ENCODE measurements at places on chromosomes 1 and 21. TPM values are rescaled to one million over a fixed set of nuclear protein-coding genes. Genes with fewer than 3 reads are reported as not detected.

GPR61 gene
- total RNA-seq: not detected

GRCh38 chr1:13806108-13806507 is 106.1 kb downstream of the PRDM2 start:
- no peak overlapping the region for H3K4me3 ChIP-seq
- H3K27ac ChIP-seq: no peak overlapping the region
- H3K4me1 ChIP-seq: peaks cover 5% of the 10 kb centered on the region
- no peaks in the 10 kb centered on the region for H3K27me3 ChIP-seq

DNA sequence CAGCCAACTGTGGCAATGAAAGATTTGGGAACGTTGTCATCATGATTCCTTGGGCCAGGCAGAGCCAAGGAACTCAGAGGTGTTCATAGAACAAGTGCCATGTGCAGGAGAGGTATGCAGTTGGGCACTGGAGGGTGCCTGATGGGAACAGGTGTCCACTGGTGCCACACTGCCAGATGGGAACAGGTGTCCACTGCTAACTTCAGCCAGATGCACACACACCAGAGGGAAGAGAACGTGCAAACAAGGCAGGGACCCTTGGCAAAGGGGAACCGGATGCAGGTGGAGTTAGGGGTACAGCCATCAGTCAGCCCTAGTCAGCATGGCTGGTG is 13.5 kb downstream of the OLFML2B start:
- no peaks in the 10 kb centered on the region for H3K27me3 ChIP-seq
- peaks cover 4% of the 10 kb centered on the region for H3K4me1 ChIP-seq
- DNase-seq: no peak
- no peaks in the 10 kb centered on the region for H3K36me3 ChIP-seq

DNA sequence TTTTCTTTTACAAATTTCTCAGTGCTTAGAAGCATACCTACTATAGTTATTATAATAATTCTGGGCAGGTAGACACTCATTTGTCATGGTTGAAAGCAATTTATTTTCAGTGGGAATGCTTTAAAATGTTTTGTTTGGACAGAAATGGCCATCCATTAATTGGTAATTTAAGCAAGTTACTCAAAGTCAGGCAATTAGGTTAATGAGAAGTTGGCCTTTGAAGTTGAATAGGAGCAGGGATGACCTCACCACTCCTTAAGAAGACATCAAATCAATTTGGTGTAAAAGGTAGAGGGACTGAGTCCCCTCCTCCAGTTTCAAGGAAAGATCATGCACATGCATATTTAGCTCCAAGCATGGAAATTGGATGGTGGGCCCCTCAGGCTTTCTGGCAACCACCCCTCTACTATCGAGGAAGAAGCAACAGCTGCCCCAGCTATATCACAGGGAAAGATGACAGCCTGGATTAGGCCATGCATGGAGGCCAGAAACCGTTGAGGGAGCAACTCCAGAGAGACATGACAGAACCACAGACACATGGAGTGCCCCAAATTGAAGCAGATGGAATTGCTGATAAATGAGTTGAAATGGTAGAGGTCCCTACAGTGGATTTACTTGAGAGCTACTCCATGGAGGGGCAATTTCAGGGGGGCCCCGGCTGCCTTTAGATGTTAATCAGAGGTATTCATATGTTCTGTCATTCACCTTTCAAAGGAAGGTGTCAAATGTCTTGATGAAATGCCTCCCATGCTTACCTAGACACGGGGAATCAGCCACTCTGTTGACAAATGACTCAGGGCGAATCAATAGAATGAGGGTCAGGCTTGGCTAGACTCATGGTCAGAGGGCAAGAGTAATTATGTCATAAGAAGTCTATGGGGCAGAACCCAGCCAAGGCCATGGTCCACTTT is 26.7 kb downstream of the HLX start:
- no peak overlapping the region for H3K27ac ChIP-seq
- H3K4me1 ChIP-seq: no peaks in the 10 kb centered on the region
- H3K4me3 ChIP-seq: no peak overlapping the region

- H3K4me1 ChIP-seq: no peaks in the 10 kb centered on the region
- no peaks in the 10 kb centered on the region for H3K27me3 ChIP-seq
- no peaks in the 10 kb centered on the region for H3K36me3 ChIP-seq
- no peak for DNase-seq
- H3K27ac ChIP-seq: no peak overlapping the region
These were observed 111.7 kb upstream of the KCNJ6 start for GRCh38 chr21:38027901-38028498.

GRCh38 chr1:211653293-211653692 is 22.1 kb downstream of the NEK2 start:
- no peaks in the 10 kb centered on the region for H3K36me3 ChIP-seq
- no peaks in the 10 kb centered on the region for H3K27me3 ChIP-seq
- H3K4me1 ChIP-seq: no peaks in the 10 kb centered on the region
- no peak overlapping the region for H3K4me3 ChIP-seq

DNA sequence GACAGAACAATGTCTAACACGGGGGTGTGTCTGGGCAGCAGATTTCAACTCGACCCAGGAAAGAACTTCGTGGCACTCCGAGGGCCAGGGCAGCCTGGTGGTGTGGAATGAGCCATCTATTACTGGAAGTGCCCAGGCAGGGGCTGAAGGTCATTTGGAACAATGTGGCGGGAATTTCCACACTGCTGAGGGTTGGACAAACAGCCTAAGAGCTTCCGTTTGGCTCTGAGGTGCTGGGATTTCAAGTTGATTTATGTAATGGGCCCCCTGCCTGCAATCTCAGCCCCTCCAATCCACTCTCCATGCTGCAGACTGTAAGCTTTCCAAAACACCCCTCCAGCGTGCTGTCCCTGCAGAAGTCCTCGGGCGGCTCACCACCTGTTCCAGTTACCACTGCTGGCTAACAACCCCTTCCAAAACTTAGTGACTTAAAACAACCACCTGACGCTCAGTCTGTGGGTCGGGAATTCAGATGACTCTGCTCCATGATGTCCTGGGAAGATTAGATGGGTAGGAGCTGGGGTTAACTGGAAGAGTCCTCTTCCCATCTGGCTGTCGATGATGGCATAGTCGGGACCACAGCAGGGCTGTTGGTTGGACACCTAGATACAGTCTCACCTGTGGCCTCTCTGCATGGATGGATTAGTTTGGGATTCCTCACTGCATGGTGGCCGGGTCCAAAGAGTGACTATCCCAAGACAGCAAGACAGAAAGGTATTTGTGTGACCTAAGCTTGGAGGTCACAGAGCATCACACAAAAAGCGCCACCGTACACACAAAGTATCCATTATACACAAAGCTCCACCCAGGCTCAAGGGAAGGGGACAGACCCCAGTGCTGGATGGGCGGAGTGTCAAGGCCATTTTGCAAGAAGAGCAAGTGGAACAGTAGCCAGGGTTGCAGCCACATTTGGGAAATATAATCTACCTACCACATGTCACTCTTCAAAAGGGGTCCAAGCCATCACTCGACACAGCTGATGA is 89.7 kb upstream of the IFFO2 start:
- no peaks in the 10 kb centered on the region for H3K36me3 ChIP-seq
- H3K27ac ChIP-seq: no peak overlapping the region
- H3K4me3 ChIP-seq: no peak overlapping the region
- peaks cover 4% of the 10 kb centered on the region for H3K4me1 ChIP-seq
- peak; percentile 12 for DNase-seq

DNA sequence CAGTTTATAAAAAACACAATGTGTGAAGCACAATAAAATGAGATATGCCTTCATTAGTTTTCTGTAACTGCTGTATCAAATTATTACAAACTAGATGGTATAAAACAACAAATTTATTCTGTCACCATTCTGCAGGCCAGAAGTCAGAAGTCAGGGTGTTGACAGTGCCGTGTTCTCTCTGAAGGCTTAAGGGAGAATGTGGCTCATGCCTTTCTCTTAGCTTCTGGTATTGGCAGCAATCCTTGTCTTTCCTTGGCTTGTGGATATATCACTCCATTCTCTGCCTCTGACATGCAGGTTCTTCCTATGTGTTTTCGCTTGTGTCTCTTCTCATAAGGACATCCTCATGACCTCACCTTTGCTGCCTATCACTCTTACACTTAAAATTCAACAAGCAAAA is 10.1 kb downstream of the NEK7 start:
- H3K4me3 ChIP-seq: no peak overlapping the region
- H3K27ac ChIP-seq: no peak overlapping the region
- no peaks in the 10 kb centered on the region for H3K27me3 ChIP-seq
- H3K4me1 ChIP-seq: peaks cover 26% of the 10 kb centered on the region
- DNase-seq: no peak
- H3K36me3 ChIP-seq: no peaks in the 10 kb centered on the region

FHL3 gene
- total RNA-seq: 45.0 TPM

- no peak overlapping the region for H3K4me3 ChIP-seq
- H3K36me3 ChIP-seq: no peaks in the 10 kb centered on the region
- no peaks in the 10 kb centered on the region for H3K27me3 ChIP-seq
- no peak overlapping the region for H3K27ac ChIP-seq
- no peak for DNase-seq
These were observed 256.6 kb downstream of the ST6GALNAC3 start for GRCh38 chr1:76330991-76331603.

TEX38 gene
- total RNA-seq: 0.45 TPM

DNA sequence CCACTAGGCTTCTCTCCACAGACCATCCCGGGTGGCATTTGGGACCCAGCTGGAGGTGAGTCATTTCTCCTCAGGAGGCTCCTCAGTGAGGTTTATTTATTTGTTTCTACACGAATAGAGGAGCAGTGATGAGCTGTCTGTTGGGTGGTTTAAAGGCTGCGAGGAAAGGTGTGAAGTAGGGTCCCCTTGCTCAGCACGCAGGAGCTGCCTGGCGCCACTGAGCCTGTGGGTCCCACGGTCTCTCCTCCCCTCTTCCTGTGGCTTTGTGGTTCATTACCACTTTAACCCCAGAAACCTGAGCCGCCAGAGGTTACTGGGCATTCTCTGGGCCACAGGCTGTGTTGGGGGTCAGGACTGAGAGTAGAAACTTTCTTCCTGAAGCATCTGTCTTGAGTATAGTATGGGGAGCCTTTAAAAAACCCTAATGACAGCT is 39.9 kb downstream of the IL6R start:
- H3K4me1 ChIP-seq: peaks cover 2% of the 10 kb centered on the region
- H3K27ac ChIP-seq: no peak overlapping the region
- no peaks in the 10 kb centered on the region for H3K36me3 ChIP-seq
- DNase-seq: no peak
- no peaks in the 10 kb centered on the region for H3K27me3 ChIP-seq

GRCh38 chr1:92504291-92505014 is 17.7 kb upstream of the GFI1 start:
- H3K27ac ChIP-seq: no peak overlapping the region
- DNase-seq: no peak
- H3K27me3 ChIP-seq: no peaks in the 10 kb centered on the region
- H3K4me1 ChIP-seq: no peaks in the 10 kb centered on the region
- no peak overlapping the region for H3K4me3 ChIP-seq

- H3K4me1 ChIP-seq: no peaks in the 10 kb centered on the region
- no peak overlapping the region for H3K4me3 ChIP-seq
- no peaks in the 10 kb centered on the region for H3K36me3 ChIP-seq
- no peak for DNase-seq
- H3K27me3 ChIP-seq: no peaks in the 10 kb centered on the region
These were observed 5.1 kb upstream of the FOXJ3 start for GRCh38 chr1:42340093-42340492.

ADORA1 gene
- total RNA-seq: 1.3 TPM

- H3K36me3 ChIP-seq: no peaks in the 10 kb centered on the region
- peaks cover 2% of the 10 kb centered on the region for H3K4me1 ChIP-seq
- no peak overlapping the region for H3K27ac ChIP-seq
- H3K27me3 ChIP-seq: no peaks in the 10 kb centered on the region
These were observed 8.4 kb downstream of the ARMH1 start for GRCh38 chr1:44682883-44683265.

- no peak for DNase-seq
- H3K4me1 ChIP-seq: no peaks in the 10 kb centered on the region
- no peaks in the 10 kb centered on the region for H3K36me3 ChIP-seq
- H3K27me3 ChIP-seq: no peaks in the 10 kb centered on the region
- H3K27ac ChIP-seq: no peak overlapping the region
- no peak overlapping the region for H3K4me3 ChIP-seq
These were observed 56.9 kb downstream of the LPAR3 start for GRCh38 chr1:84836145-84836544.

GRCh38 chr1:151923422-151923821 is 14.1 kb upstream of the THEM4 start:
- no peak for DNase-seq
- no peak overlapping the region for H3K27ac ChIP-seq
- H3K4me3 ChIP-seq: no peak overlapping the region
- H3K27me3 ChIP-seq: no peaks in the 10 kb centered on the region
- no peaks in the 10 kb centered on the region for H3K36me3 ChIP-seq

DNA sequence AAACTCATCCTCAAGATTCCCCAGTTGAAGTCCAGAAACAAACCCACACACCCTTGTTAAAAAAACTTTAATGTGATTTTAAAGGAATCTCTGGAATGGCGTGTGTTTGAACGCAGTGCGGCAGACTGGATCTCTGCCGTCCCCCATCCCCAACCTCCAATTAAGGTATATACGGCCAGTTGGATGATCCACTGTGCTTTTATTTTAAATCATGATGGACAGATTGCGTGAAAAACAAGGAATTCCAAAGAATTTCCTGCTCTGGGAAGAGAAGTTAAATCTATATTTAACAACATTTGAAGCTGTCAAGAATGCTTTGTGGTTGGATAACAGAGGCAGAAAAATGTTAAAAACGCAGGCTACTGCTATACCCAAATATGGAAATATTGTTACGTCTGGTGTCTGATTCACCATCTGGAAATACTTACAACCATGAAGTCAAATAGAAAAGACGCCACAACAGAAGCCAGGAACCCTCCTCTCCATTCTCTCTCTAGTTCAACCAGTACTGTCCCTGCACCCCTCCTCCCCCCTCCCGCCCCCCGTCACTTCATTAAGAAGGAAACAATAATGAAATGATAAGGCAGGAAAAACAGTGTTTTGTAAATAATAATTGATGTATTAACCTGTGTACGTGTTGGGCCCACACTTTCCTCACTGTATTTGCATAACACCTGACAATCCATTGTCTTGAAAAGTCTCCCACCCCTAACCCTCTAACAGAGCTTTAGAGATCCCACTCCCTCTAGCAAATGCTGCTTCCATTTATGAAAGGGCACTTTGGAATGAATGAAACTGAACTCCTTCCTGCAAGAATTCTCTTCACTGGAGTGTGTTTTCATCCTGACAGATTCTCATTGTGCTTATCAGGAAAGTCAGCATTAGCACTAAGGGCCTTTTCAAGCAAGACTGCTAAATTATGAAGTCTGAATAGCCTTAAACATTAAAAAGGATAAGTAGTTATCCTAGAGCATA is 2.0 kb upstream of the CCN1 start:
- H3K36me3 ChIP-seq: no peaks in the 10 kb centered on the region
- H3K27me3 ChIP-seq: no peaks in the 10 kb centered on the region

DNA sequence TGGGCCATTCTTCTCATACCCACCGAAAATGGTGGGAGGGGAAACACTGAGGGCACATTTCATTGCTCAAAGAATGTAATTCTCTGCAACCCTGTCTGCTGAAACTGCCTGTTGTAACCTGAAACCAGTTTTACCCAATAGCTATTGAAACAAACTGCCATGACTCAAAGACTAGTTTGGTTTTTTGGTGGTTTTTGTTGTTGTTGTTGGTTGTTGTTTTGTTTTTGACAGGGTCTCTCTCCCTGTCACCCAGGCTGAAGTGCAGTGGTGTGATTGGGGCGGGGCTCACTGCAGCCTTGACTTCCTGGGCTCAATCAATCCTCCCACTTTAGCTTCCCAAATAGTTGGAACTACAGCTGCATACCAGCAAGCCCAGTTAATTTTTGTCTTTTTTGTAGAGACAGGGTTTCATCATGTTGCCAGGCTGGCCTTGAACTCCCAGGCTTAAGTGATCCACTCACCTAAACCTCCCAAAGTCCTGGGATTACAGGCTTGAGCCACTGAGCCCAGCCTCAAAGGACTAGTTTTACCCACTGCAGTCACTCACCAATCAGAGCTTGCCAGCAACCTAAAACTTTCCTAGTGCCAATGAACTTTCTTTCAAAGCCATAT is 2.1 kb upstream of the IPP start:
- no peaks in the 10 kb centered on the region for H3K27me3 ChIP-seq
- no peak for DNase-seq
- peaks cover 5% of the 10 kb centered on the region for H3K4me1 ChIP-seq
- no peak overlapping the region for H3K27ac ChIP-seq

Measured in ovary (tissue), 10 donors.